Upper lobe of left lung (tissue), 6 donors: ENCODE measurements at places on chromosomes 6 and 20. TPM values are rescaled to one million over a fixed set of nuclear protein-coding genes. Genes with fewer than 3 reads are reported as not detected.
A peak's percentile ranks its signal among the peaks of the same experiment; 100 is the strongest.

The LRRC1 gene
- 12.6 TPM for total RNA-seq

The SSTR4 gene
- total RNA-seq, result 0.30 TPM

The HEY2 gene
- 1.3 TPM for total RNA-seq

The TSPO2 gene
- not detected for total RNA-seq

The SLC17A2 gene
- total RNA-seq, result not detected

The RARS2 gene
- 32.5 TPM for total RNA-seq

The SYCP2 gene
- 13.3 TPM for total RNA-seq

The RNF39 gene
- total RNA-seq, result 2.7 TPM

The PRL gene
- total RNA-seq, result not detected

DNA sequence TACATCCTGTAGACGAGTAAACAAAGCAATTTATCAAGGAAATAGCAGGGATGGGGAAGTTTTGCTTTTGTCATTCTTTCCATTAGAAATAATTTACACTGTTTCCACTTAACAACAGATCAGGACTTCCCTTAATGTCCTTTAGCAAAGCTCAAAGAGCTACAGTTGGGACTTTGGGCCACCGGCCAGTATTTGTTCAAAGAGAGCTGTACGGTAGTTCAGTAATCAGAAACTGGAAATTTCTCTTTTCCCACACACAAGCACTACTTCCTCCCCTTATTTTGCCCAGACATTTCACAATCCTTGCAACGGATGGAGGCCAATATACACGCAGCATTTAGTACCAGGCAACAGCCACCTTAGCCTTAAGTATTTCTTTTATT, 12.1 kb upstream of the HINT3 start:
- no peak for DNase-seq

- no peak for DNase-seq
Measured at GRCh38 chr6:118468682-118469465, 79.2 kb upstream of the PLN start.

DNA sequence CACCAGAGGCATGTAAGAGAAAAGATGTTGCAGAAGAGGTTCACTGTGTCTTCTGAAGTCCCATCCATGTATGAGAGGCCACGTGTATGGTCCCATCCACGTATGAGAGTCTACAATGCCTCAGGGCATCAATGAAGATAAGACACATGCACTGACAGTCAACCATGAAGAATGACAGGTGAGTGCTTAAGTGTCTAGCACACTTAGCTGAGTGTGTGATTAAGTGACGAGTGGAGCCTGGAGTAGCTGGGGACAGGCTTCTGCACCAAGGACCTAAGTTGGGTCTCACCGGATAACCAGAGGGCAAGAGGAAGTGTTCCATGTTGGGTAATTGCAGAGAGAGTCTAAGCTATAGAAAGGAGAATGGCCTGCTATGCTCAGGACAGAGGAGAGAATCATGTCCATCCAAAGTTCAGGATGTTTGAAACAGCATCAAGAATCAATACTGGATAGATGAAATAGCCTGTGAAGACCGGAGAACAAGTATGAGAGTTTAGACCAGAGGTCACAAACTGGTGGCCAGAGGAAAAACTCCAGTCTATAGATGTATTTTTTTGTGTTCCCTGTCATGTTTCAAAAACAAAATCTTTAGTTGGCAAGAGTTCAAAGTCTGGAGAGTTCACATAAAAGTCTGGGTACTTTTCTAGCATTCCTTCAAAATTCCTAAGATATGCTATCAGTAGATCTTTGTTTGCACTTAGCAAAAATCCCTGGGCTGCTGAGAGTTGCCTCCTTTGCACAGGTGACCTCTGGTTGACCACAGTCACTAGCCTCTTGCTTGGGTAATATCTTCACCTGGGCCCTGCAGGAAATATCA, 165.8 kb downstream of the KIF16B start:
- no peak for DNase-seq

GRCh38 chr6:130933712-130934200, 106.5 kb downstream of the SMLR1 start:
- DNase-seq, result no peak

DNA sequence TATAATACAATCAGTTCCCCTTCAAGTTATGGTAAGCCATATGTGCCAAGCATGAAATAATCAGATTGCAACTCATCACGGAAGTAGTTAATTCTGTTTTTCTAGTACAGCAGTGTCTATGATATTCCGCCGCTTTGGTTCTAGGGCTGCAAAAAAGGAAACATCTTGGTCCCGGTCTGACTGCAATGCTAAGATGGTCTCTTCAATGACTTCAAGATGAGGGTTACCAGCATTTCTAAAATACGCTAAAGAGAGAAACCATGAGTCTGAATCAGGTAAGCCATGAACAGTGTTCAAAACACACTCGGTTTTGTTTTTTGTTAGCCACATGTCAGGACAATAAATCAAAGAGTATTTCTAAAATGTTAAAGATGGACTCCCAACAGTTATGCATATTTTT, 3.2 kb upstream of the ANKRD60 start:
- no peak for DNase-seq

DNA sequence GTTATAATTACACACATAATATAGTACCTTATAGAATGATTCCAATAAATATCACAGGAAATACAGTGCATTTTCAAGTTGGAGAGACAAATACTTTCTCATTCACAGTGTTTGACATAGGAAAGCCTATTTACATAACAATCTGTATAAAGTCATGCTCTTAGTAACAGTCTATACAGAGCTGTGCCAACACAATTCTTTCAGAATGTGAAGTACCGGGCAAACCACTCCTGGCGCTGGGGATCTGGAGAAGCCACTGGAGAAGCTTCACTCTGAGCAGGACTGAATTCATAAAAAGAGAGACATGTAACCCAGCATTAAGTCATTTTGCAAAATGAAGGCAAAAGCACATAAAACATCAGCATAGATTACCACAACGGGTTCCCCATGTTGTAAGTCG, 24.9 kb upstream of the MCM9 start:
- no peak for DNase-seq

GRCh38 chr20:39468703-39469102, 506.6 kb downstream of the DHX35 start:
- no peak for DNase-seq

- DNase-seq, result no peak
Measured at GRCh38 chr6:79064635-79065034, 13.4 kb downstream of the PHIP start.

DNA sequence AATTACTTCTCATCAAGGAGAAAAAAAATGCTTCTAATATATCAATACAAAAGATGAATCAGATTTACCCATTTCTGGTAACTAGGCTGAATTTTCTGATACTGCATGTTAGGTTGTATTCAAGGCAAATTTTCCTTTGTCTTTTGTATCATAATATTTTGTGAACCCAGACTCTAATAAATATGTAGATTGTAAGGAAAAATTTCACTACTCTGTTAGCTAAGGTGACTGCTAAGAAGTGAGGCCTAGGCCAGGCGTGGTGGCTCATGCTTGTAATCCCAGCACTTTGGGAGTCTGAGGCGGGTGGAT, 12.7 kb downstream of the TP53INP2 start:
- DNase-seq, result no peak

DNA sequence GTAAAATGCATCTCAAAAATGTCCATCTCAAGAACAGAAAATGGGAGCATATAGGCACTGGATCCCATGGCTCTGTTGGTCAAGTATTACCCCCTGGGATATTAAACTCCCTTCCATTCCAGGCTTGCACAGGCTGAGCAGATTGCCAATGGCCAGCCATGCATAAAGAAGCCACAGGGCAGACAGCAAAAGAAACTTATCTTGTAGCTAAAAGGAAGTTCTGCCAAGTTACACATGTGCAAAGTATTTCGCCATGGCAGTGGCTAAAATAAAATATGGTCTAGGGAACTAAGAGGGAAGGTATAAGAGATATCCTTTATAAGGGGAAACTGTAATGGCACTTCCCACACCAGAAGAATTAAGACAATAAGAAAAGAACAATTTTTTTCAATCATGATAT, 415.6 kb upstream of the BTBD3 start:
- no peak for DNase-seq

DNA sequence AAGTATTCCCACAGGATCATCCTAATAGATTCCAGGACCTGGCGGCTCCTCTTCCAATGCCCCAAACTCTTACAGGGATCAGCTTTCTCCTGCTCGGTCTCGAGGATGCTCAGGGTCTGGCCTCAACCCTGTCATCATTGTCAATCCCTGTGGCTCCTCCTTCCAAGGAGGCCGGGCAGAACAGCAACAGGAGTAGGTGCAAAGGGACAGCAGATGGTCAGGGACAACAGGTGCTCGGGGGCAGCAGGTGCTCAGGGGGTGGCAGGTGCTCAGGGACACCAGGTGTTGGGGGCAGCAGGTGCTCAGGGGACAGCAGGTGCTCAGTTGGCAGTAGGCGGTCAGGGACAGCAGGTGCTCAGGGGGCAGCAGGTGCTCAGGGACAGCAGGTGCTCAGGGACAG, 84.8 kb downstream of the TTLL2 start:
- DNase-seq, result no peak

DNA sequence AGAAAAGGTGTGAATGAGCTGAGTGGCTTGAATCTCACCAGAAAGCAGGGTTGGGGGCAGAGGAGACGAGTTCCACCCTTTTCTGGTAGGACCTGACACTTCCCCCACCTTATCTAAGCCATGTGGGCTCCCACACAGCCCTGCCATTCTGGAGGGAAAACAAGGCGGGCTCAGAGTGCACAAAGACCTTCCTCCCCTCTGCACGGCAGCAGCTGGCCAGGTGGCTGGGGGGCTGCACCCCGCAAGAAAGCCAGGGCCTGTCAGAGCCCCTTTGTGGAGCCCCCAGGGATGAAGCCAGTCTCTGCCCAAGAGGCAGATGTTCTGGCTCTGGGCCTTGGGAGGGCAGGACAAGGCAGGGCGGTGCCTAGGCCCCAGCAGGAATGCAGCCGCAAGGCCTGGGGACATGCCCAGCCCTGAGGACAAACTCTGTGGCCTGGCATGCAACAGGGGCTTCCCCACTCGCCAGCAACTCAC, 48.4 kb upstream of the DSN1 start:
- DNase-seq, result no peak

DNA sequence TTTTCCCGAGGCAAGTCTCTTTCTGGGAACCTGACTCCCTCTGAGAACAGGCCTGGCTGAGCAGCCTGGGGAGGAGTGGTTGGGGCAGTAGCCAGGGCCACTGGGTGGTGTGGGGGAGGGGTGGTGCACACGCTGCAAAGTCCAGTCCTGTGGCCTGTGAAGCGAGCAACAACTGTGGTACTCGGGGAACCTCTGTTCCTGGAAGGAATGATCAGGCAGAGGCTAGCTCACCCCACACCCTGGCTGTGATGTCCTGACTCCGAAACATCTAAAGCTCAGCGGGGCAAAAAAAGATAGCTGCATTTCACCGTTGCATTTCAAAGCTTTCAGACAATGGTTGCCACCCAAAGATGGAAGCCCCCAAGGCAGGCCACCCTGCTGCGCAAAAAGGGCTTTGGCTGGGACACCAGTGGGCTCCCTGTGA, 25.5 kb downstream of the PCK1 start:
- DNase-seq, result no peak

- no peak for DNase-seq
Measured at GRCh38 chr6:116685437-116685993, 4.5 kb downstream of the KPNA5 start.

DNA sequence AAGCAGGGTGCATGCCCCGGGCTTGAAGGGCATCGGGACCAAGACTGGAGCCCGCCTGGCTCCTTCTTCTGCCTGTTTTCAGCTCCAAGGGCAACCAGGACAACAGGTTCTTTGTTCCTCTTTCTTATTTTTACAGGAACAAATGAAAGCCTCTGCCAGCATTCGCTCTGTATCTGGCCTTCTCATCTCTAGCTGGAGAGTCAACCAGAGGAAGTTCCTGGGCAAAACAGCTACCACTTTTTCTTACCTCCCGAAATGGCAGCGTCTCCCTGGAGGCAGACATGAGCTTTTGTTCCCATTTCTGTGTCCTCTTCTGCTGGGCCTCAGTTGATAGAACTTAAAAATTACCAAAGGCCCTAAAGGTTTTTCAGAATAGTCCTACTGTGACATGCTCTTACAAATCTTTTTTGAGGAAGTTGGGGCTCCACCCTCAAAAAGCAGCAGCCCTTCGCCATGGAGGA, 74.1 kb upstream of the NAA20 start:
- DNase-seq, result no peak

DNA sequence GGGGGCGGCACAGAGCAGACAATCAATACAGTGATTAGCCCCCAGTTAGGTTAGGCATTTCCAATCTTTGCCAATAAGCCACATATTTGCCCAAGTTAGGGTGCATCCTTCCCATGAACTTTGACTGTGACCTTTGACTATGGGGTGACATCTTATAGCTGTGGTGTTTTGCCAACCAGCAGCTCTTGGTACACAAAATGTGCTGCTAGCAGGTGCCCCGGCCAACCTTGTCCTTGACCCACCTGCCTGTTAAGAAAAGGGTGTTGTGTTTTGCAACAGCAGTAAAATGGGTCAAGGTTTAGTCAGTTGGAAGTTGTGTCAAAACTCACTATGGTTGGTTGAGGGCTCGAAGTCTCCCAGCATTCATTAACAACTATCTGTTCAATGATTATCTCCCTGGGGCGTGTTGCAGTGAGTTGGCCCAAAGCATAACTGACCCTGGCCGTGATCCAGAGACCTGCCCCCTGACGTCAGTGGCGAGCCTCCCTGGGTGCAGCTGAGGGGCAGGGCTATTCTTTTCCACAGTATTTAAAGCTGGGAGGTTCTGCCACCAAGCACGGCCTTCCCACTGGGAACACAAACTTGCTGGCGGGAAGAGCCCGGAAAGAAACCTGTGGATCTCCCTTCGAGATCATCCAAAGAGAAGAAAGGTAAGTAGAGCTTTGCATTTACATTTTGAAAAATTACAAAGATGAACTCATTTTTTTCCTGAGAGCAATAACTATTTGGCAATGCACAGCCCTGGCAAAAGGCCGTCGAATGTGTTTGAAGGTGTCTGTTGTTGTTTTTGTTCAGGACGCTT, at the start of gene PCK1:
TSS of gene PCK1 (plus strand) at position 557 of the 802 bp plus-strand sequence. CDS start 302 bp downstream, outside the sequence.
- no peak for DNase-seq

GRCh38 chr6:133837801-133838349, 51.0 kb upstream of the TCF21 start:
- peak; percentile 87 for DNase-seq

DNA sequence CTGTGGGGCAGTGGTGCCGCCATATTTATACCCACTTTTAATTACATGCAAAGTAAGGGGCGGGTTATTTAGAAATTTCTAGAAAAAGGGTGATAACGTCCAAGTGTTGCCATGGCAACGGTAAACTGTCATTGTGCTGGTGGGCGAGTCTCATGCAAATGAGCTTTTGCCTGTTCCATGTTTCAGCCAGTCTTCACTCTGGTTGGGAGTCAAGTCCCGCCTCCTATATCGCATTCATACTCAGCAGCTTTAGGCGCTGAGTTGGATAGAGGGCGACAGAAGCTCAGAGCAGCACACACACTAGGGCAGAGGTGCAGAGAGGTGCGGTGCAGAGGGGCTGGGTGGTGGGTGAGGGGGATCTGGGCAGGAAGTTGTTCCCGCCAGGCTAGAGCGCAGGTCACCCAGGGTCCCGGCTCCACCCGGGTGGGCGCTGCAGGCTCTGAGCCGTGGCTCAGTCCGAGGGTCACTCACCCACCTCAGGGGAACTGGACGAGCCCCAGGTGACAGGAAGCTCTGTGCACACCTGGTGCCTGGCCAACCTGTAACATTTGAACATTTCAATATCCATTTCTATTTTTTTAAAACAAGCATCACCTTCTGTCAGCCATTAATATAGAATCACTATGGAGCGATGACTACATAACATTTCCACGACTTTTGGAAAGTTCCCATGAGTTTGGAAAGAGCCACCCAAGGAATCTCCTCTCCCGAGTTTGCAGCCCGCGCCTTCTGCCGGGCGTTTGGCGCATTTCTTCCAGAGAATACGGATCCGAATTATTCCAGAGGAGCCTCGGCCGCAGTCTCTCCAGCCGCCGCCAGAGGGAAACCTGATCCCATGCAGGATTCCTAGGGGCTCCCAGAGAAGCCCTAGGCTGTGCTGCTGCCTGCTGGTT, 89.1 kb upstream of the PHACTR3 start:
- peak; percentile 79 for DNase-seq

GRCh38 chr6:41741625-41742490, 5.3 kb downstream of the PGC start:
- DNase-seq, result peak; percentile 75
